ENCODE measurements at places on chromosomes 6 and 20. TPM values are rescaled to one million over a fixed set of nuclear protein-coding genes. Genes with fewer than 3 reads are reported as not detected.

The NKAIN4 gene
- total RNA-seq: not detected

The LPIN3 gene
- total RNA-seq: 2.1 TPM

The DUSP22 gene
- 25.3 TPM for total RNA-seq

The HLA-DRB5 gene
- not detected for total RNA-seq

The GTF2H4 gene
- total RNA-seq: 12.5 TPM

The BLTP3A gene
- total RNA-seq: 7.5 TPM

The LSM14B gene
- 43.4 TPM for total RNA-seq

The DZANK1 gene
- total RNA-seq: 0.81 TPM

The CST8 gene
- total RNA-seq: not detected

The LHFPL5 gene
- not detected for total RNA-seq

The SLC17A2 gene
- total RNA-seq: not detected

The PSORS1C1 gene
- 2.4 TPM for total RNA-seq

The FOXC1 gene
- 13.8 TPM for total RNA-seq

The ZBP1 gene
- total RNA-seq: not detected

The ADGRB3 gene
- not detected for total RNA-seq

The TREML2 gene
- total RNA-seq: not detected

The PRDM13 gene
- not detected for total RNA-seq

The VGLL2 gene
- total RNA-seq: not detected

The TMEM217 gene
- 15.5 TPM for total RNA-seq

The RPP21 gene
- total RNA-seq: 22.0 TPM

The GRM1 gene
- under 0.01 TPM for total RNA-seq

The MEI4 gene
- total RNA-seq: not detected

The PNPLA1 gene
- total RNA-seq: not detected

The HEY2 gene
- 0.46 TPM for total RNA-seq

The RNF144B gene
- total RNA-seq: 113 TPM

The TPD52L1 gene
- 3.7 TPM for total RNA-seq

The BANF2 gene
- total RNA-seq: not detected

The SLC26A8 gene
- total RNA-seq: under 0.01 TPM

The CLIC5 gene
- 0.07 TPM for total RNA-seq

The CCN6 gene
- not detected for total RNA-seq

The ATP6V1G2 gene
- total RNA-seq: 0.59 TPM

The LIN28B gene
- total RNA-seq: not detected

The SLC22A3 gene
- 0.13 TPM for total RNA-seq

The PTK7 gene
- 2.6 TPM for total RNA-seq

The RUNX2 gene
- not detected for total RNA-seq

The BACH2 gene
- 0.39 TPM for total RNA-seq

The HLA-DQB2 gene
- total RNA-seq: not detected

The ARMC12 gene
- 0.40 TPM for total RNA-seq

The OR2B6 gene
- not detected for total RNA-seq

The LRRC73 gene
- total RNA-seq: 0.14 TPM

The KCNS1 gene
- 0.20 TPM for total RNA-seq

The BTNL2 gene
- total RNA-seq: not detected

The RPN2 gene
- total RNA-seq: 269 TPM

The APOM gene
- total RNA-seq: 0.40 TPM

The THBS2 gene
- total RNA-seq: 3.2 TPM

The ADTRP gene
- total RNA-seq: 13.2 TPM

The MCCD1 gene
- not detected for total RNA-seq

The CCN5 gene
- not detected for total RNA-seq

The PTP4A1 gene
- total RNA-seq: 40.2 TPM

The CAPN11 gene
- 0.67 TPM for total RNA-seq

The PCK1 gene
- total RNA-seq: not detected

The PEDS1 gene
- 35.3 TPM for total RNA-seq

The ZNF341 gene
- 1.1 TPM for total RNA-seq

The HDGFL1 gene
- total RNA-seq: not detected

The TTPAL gene
- total RNA-seq: 5.8 TPM

The JPH2 gene
- not detected for total RNA-seq

The WFDC12 gene
- not detected for total RNA-seq

The FILIP1 gene
- total RNA-seq: 10.5 TPM

The ZNF391 gene
- 0.71 TPM for total RNA-seq
